Stimulated activated CD4-positive, alpha-beta T cell treated with anti-CD3 and anti-CD28 coated beads, Interleukin-15, amount 100 ng/mL, for 1 hour (primary cell): ENCODE measurements at places on chromosomes 3 and 15.

GRCh38 chr15:101541501-101542292 is 52.2 kb upstream of the PCSK6 start:
- no peak for DNase-seq

- no peak for DNase-seq
Measured at GRCh38 chr3:55876560-55876959, 389.5 kb upstream of the WNT5A start.

- no peak for DNase-seq
Measured at GRCh38 chr3:18853269-18853668, 295.0 kb upstream of the KCNH8 start.

GRCh38 chr15:38477637-38478036 is 23.7 kb downstream of the FAM98B start:
- DNase-seq, result no peak

- no peak for DNase-seq
Measured at GRCh38 chr15:52385670-52386069, 90.1 kb upstream of the MYO5C start.

- DNase-seq, result no peak
Measured at GRCh38 chr3:36065321-36065720, 315.0 kb upstream of the STAC start.

DNA sequence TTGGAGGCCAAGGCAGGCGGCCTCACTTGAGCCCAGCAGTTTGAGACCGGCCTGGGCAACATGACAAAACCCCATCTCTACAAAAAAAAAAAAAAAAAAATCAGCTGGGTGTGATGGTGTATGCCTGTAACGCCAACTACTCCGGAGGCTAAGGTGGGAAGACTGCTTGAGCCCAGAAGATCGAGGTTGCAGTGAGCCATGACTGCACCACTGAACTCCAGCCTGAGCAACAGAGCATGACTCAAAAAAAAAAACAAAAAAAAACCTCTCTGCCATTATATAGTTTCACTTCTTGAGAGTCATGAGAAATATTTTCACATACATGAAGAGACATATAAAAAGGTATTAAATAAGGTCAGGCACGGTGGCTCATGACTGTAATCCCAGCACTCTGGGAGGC is 45.9 kb upstream of the CP start:
- DNase-seq, result no peak

- DNase-seq, result no peak
Measured at GRCh38 chr3:34263101-34263621, 464.7 kb downstream of the PDCD6IP start.

GRCh38 chr15:100001405-100001804 is 268.2 kb upstream of the LYSMD4 start:
- no peak for DNase-seq

DNA sequence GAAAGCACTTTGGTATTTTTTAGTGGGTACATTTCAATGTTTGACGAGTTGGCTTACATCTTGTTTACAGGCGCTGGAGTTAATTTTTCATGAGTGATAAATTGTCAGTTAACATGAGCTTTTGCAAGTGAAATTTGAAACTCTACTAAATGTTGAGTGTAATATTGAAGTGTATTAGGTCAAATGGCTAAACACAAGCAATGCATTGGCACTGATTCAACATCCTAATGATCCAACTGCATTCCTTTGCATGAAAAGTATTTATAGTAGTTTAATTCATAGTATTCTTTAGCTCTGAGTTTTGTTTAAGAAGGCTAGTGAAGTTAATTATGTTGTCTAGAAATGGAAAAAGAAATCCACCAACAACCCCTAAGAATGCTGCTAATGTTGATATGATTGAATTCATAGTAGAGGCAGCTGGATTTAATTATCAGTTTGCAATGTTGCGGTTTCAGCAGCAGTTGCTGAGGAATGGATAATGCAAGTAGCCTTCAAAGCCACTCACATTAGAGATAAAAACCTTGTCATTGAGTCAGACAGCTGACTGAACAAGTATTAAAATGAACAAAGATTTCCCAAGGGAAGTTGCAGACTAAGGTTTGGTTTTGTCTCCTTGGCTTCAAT is 245.6 kb upstream of the GOLIM4 start:
- DNase-seq, result no peak

DNA sequence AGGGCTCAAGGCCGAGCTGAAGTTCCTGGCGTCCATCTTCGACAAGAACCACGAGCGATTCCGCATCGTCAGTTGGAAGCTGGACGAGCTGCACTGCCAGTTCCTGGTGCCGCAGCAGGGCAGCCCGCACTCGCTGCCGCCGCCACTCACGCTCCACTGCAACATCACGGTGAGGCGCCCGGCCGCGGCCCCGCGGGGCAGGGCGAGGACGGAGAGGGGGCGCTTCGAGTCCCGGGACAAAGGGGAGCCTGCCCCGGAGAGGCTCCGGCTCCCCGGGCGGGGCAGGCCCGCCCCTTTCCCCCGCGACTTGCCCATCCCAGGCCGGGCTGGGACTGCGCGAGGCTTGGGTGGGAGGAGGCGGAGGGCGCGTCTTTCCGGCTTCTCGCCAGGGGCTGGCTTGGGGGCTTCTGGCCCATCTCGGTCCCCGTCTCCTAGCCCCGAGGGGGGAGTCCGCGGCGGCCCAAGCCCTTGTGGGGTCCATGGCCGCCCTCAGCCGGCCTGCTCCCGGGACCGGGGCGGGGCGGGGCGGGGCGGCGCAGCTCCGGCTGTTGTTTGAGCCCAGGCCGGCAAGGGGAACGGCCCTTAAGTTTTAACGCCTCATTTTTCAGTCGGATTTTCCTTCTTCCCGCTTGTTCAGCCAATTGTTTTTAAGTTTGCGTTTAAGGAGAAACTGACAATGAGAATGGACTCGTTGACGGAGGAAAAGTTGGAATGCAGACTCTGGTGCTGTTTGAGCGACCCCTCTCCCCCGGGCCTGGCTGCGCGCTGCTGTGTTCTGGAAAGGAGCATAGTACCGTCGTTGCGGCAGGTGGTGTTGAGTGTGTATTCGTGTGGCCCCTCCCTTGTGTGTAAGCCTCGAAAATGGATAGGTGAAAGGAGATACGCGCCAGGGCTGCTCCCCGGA is 683 bp downstream of the UBE2Q2 start:
- DNase-seq, result peak; percentile 19

DNA sequence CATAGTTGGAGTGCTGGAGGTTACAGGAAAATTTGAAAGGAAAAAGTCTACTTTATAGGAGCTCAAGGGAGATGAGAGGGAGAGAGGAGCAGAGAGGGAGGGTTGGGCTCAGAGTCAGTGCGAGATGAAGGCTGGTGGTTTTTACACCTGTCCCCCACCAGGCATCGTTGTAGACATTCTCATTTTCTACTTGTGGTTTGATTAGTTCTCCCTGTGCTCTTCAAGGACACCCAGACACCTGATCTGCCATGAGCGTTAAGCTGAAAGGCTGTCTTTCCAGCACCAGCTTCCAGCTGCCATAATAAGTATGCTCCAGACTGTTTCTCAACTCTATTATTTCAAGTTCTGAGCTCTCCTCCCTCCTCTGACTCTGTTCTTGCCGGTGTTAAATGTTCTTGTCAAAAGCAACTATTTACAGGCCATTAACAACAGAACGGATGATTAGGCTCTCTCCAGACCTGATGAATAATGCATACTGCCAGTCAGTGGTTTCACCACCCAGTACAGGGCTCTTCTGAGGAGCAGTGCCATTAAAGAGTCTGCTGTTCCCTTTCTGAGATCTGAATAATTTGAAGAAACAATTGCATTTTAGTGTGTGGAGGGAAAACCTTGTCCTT is 514.6 kb upstream of the MCTP2 start:
- no peak for DNase-seq

DNA sequence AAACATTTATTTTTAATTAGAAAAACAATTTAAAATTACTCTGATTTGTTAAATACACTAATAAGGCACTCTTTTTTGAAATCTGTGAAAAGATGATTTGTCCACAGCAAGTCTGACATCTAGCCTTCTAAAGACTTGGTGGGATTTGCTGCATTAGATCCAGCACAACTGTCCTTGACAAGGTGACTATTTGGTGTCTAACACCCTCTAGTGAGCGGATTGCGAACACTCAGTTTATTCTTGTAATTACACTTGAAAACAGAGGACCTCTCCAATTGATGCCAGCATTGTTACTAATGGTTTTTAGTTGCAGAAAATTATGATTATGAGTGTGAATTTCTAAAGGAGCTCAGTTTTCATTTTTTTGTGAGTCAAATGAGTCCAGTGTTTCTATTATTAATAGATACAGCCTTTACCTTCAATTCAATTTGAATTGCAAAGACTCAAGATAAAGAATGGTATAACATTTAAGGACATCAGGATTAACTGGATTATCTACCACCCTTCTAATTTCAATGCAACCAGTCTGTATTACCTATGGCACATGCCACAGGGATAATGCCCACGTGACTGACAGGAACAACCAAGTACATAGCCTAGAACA is 29.7 kb upstream of the STRIT1 start:
- DNase-seq, result no peak

DNA sequence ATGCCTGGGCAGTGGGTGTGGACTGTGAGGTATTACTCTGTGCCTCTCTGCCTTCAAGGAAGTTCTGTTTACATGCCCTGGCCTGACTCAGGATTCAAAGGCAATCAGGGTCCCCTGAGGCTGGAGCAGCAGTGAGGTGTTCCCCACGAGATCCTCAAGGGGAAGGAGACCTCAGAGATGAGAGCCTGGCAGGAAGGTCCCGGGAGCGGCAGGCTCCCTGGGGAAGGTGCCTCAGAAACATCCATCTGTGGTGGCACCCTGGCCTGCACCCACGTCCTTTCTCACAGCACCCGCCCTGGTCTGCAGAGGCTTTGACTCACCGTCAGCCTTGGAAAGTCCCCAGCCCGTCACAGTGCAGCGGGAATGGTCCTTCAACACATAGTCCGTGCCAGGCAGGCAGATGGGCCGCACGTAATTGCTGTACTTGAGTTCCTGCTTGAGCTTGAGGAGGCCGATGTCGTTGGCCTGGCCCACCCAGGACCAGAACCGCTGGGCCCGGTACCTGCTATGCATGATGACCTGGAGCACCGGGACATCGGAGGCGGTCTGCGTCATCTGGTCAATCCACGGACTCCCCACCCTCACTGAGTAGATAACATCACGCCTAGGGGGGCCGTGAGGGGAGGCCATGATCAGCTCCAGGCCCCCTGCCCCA is 3.6 kb downstream of the PRSS50 start:
- no peak for DNase-seq

GRCh38 chr15:53880357-53880756 is 97.9 kb upstream of the UNC13C start:
- DNase-seq, result no peak

DNA sequence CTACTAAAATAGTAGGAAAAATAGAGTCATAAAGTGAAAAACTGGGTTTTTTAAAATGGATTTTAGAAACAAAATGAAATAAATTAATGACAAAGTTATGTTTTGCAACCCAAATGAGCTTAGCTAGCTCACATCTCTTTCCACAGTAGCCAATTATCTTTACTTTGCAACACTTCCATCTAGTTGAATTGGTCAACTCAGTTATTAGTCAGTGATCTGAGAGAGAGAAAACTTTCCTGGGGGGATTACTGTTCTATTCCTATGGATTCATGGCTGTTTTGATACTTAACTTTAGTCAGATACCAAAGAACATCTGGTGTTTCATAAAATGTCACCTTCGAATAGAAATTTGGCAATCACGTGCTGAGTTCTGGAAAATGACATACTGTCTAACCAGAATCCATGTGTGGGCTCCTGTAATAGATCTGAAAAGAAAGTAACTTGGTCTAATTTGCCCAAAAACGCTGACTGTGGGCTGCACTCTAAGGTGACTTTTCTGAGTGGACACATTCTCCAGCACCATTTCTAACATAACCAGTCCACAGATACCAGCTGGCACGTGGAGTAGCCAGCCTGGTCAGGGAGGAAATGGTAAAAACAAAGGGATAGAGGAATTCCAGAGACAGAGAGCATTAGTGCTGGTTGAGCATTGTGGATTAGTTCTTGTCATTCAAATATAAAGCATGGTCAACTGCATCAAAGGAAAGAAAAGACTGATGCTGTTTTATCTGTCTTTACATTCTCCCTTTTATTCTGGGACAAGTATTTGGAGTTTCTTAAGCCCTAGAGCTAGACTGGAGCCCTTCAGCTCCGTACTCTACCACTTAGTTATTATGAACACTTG is 45.2 kb upstream of the CCDC80 start:
- no peak for DNase-seq

DNA sequence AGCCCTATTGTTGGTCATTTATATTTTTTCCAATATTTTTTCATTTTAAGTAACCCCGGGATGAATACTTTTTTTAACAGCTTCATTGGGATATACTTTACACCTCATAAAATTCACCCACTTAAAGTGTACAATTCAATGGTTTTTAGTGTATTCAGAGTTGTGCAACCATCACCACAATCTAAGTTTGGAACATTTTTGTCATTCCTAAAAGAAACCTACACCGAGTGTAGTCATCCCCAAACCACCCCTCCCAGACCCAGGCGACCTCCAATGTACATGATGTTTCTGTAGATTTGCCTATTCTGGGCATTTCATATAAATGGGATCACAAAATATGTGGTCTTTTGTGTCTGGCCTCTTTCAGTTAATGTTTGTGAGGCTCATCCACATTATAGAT is 118.3 kb upstream of the FRMD4B start:
- no peak for DNase-seq

- no peak for DNase-seq
Measured at GRCh38 chr3:175214216-175214615, 355.1 kb downstream of the NAALADL2 start.

GRCh38 chr3:15825016-15825415 is 27.2 kb upstream of the ANKRD28 start:
- DNase-seq, result no peak

GRCh38 chr3:46406788-46407611 is at the start of the genes CCR5AS and CCRL2:
Gene CCR5AS (minus strand): TSS chr3:46407066.
Gene CCRL2 (plus strand): TSS chr3:46407259. CDS start chr3:46408080, 821 bp downstream.
- DNase-seq, result no peak

- no peak for DNase-seq
Measured at GRCh38 chr15:39747326-39747725, 35.3 kb downstream of the FSIP1 start.

- no peak for DNase-seq
Measured at GRCh38 chr3:185084901-185085300, 68.0 kb downstream of the C3orf70 start.

GRCh38 chr15:77369168-77369567 is 50.7 kb downstream of the PEAK1 start:
- no peak for DNase-seq

GRCh38 chr3:156693166-156693565 is 18.8 kb downstream of the TIPARP start:
- no peak for DNase-seq

DNA sequence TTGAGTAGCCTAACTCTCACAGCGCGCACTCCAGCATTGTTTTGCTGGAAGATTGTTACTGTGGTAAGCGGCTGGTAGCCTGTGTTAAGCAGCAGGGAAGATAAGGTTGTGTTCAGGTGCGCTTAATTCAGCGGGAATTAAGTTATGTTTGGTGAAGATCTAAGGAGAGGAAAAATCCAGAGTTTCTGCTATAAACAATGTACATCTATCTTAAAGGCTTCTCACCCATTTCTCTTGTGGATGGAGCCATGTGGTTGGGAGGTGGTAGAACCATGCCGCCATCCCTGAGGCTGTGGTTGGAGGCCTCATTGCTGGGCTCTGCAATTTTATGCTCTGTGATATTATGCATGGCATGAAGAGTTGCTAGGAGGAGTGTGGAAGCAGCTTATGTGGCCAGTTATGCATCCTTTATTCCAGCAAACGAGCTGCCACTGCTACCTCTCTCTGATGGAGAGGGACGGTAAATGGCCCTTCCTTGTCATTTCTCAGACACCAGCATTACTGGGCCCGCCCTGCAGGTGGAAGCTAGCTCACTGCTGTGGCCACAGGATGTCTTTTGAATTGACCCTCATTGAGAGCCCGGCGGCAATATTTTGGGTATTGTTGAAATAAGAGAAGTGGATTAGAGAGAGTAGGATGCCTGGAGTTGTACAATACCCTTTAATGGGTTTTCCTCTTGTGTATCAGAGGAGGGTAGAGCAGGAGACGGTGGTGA is 1.3 kb downstream of the MINAR1 start:
- no peak for DNase-seq
